ENCODE measurements at places on chromosomes 4 and X. TPM values are rescaled to one million over a fixed set of nuclear protein-coding genes. Genes with fewer than 3 reads are reported as not detected.
A peak's percentile ranks its signal among the peaks of the same experiment; 100 is the strongest.

DNA sequence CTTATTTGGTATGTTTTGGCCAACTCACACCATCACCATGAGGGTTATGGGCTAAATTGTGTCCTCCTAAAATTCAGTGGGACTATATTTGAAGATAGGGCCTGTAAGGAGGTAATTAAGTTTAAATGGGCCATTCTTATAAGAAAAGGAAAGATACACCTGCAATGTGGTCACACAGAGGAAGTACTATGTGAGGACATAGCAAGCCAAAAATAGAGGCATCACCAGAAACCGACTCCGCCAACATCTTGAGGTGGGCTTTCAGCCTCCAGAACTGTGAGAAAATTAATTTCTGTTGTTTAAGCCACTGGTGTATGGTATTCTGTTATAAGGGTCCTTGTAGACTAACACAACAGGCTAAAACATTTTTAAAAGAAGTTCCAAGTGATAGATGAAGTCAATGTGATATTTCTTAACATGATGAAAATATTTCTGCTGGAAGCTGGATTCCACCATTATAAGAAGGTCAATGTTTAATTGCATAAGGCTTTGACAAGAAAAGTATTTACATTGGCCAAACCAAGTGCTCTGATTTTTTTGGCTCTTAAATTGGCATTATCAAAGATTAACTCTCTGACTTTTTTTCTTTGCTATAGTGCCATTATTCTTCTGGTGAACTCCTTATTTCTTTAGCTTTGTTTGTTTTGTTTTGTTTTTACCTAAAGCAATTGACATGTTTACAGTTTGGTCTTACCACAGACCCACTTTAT is 540.9 kb downstream of the PPARGC1A start:
- DNase-seq: no peak

GRCh38 chrX:154696676-154697045 is 43.3 kb upstream of the CTAG2 start:
- DNase-seq: no peak

GRCh38 chr4:74038425-74039314 is at the start of gene CXCL3:
CXCL3 (minus strand) TSS chr4:74038689; CDS start chr4:74038611, 78 bp downstream.
- peak; percentile 78 for DNase-seq

GRCh38 chr4:15988222-15988621 is 25.2 kb upstream of the FGFBP2 start:
- no peak for DNase-seq

DNA sequence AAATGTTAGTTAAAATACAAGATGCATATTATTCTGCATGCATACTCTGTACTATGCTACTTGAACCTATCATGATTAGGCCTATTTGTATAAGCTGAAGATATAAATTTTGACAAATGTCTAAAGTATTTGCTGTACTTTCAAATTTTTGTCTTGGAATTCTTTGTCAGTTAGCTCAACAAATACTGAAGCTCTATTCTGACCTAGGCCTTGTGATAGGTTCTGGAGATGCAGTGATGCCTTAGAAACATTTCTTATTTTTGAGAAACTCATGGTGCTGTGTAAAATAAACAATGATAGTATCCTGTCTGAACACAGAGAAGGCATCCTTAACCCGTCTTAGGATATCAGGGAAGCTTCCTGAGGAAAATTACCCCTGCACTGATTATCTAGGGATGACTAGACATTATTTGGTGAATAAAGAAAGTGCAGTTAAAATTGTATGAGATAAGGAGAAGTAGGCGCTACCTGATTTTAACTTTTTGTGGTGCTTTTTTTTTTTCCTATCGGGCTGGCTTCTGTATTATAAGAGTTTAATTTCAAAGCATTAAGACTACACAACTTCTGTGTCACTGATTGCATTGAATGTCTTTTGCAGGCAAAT is 43.4 kb downstream of the MOB1B start:
- no peak for DNase-seq

DNA sequence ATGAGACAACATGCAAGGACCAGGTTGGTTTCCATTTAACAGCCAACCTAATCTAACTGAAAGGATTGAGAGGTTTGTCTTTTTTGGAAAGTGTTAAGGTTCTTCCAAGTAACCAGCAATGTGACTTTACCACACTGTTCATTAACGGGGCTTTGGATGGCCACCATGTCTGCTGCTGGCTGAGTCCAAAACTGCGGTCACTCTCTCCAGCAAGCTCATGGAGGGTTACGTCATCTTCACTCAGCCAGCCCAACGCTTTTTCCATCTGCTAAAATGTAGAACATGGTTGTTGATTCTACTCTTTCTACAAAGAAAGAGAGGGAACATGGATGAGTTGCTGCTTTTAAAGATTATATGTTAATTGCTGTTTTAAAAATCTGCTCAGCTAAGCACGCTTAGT is 11.0 kb downstream of the PKD2 start:
- no peak for DNase-seq

GRCh38 chr4:121455285-121455684 is 74.5 kb upstream of the QRFPR start:
- no peak for DNase-seq

GRCh38 chr4:86122404-86122803 is 237.4 kb downstream of the MAPK10 start:
- DNase-seq: no peak

Gene TKTL2
- total RNA-seq: not detected

- DNase-seq: peak; percentile 90
These were observed 2.2 kb downstream of the ATP8A1 start for GRCh38 chr4:42654631-42655268.

DNA sequence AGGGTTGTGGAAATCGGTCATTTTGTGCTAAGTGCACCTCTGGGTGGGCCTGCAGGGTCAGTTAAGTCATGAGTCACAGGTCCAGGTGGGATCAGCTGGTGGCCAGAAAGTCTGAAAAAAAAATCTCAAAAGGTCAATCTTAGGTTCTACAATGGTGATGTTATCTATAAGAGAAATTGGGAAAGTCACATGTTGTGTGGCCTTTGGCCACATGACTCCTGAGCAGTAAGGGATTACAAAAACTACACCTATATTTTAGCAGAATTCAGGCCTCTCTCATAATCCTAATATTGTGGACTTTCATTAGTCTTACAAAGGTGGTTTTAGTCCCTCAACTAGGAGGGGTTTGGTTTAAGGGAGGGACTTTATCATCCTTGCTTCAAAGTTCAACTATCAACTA is 59.1 kb downstream of the UCHL1 start:
- no peak for DNase-seq

DNA sequence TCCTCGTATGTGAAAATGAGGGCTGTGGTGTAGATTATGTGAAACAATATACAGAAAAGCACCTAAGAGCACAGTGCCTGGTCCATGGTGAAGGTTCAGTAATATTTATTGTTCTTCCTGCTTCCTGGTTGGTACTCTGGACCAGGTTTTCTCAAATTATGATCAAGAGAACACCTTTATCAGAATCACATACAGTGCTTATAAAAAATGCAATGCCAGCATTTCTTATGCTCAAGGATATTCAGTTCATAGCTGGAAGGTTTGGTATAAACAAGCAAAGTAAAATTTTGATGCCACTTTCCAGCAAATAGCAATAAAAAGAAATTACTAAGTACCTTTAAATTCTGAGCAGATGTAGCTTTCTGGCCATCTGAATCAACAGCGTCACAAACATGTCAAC is 1412.4 kb downstream of the RPA4 start:
- no peak for DNase-seq

DNA sequence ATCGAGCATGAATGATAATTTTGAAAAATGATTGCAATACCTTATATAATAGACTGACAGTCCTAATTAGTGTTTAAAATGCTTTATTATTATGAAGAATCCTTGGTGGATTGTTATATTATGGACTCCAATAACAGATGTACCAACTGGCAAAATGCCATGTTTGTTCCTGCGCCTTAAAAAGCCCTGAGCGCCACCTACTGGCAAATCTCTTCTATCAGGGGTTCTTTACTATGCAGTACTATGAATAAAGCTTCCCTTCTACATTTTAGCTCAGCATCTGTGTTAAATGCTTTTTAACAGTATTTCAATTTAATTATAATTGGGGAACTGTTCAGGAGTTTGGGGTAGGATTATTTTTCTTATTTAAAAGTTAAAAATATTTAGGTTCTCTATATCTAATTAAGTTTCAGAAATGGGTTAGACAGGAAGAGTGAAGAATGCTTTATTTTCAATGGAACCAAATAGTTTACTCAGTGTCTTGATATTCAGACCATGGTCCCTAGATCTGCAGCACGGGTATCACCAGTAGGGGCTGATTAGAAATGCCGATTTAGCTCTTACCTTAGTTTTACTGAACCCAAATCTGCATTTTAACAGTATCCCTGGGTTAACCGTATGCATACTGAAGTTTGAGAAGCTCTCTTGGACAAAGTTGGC is 20.0 kb downstream of the CFAP97 start:
- DNase-seq: peak; percentile 89

- no peak for DNase-seq
These were observed at the start of gene SPP1 for GRCh38 chr4:87975466-87975865. SPP1 (plus strand) TSS chr4:87975714; CDS start chr4:87976896, 1,182 bp downstream.

- DNase-seq: peak; percentile 79
These were observed 27.7 kb downstream of the CD38 start for GRCh38 chr4:15805583-15806517.

Gene AP1S2
- total RNA-seq: 28.2 TPM

Gene MGST2
- total RNA-seq: 39.0 TPM

DNA sequence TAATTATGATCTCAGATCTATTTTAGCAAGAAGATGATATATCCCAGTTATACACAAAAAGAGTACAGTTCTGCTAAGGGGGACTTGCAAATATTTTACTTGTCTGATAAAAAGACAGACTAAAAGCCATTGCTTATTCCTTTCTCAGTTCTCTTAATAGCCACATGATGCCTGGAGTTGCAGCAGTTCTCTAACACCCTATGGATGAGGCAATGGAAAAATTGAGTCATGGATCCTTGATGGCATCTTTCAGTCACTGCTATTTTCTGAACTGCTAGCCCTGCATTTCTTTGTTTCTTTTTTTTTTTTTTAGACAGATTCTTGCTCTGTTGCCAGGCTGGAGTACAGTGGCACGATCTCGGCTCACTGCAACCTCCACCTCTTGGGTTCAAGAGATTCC is 1956.7 kb downstream of the C4orf33 start:
- no peak for DNase-seq

DNA sequence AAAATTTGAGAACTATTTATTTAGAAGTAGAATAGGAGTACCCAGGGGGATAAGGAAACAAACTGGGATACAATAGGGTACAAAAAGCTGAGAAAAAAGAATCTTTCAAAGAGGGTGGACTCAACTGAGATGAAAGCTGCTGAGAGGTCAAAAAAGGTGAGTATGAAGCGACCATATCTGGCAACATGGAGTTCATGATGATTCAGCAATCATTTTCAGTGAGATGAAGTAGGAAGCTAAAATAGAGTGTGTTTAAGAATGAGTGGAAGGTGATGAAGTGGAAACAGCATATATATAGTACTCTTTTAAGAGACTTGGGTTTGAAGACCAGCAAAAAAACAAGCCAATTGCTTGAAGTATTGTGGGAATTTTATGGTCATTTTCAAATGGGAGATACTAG is 72.0 kb upstream of the IL13RA2 start:
- no peak for DNase-seq

DNA sequence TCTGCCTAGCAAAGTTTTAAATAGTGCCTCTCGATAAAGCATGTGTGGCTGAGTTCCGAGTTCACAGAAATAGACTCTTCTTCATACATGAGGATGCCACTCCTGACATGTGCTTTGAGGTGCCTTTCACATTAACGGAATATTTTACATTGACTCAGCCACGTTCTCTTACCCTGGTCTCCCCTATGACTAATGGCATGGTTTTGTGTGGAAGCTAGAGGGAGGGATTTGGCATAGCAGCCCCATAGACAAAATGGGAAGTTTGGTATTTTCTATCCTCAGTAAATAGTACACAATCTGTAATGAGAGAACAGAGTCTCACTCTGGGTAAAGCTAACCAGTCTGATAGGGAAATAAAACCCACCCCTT is 68.9 kb downstream of the PCDH19 start:
- DNase-seq: no peak

- no peak for DNase-seq
These were observed 924.3 kb upstream of the DIAPH2 start for GRCh38 chrX:95760356-95760755.

- DNase-seq: no peak
These were observed 16.2 kb upstream of the TSPAN5 start for GRCh38 chr4:98674404-98675173.

DNA sequence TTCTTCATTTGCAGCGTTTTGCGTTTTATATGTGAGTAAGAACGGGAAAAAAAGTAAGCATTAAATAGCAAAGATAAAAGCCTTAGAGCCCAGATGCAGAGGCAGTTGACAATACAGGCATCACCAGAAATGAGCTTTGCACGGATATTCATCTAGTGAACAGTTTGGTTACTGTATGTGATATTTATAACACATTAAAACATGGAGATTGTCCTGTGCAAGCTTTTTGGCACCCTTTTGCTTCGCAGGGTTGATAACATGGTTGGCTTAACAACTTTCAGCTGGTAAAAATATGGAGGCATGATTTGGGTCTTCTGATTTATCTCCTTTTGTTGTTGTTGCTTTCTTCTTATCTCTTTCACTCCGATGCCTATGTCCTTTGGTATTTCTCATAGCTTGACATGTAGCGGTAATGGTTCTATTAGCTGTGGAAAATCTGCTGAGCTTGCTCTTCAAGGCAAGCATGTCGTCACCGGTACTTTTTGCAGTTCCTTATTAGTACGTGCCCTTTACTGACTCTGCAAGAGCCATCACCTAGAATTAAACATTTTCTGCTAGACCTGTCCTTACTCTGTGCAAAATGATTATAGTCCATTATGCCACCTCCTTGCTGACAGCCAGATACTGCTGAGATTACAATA is 102.9 kb downstream of the PCDH7 start:
- DNase-seq: no peak

DNA sequence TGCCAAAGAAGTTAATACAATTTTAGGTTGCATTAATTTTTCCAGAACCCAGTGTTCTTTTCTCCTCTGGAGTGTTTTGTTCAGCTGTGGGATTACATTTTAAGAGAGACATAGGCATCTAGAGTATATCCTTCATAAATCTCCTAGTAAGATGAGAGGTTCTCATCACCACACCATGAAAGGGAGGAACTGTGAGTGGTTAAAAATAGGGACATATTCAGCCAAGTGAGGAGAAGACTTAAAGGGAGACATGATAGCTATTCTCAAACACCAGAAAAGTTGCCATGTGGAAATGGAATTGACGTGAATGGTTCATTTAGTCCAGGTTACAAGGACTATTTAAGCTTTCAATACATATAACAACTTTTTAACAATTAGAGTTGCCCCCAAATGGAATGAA is 6.5 kb upstream of the MRPL1 start:
- DNase-seq: no peak

Gene HTT
- 36.3 TPM for total RNA-seq

DNA sequence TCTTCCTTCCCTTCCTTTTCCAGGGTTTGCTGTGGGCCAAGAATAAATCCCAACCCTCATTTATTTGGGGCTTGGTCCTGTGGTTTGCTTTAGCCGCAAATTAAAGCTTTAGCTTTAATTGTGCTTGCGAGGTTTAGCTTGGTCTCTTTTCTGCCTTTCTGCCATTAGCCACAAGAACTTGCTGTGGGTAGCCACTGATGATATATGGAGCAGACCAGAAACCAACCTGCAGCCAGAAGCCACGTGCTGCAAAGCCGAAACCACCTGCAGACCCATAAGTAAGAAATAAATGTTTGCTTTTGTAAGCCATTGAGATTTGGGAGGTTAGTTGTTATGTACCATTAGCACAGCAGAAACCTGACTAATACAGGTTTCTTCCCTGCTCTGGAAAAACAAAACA is 89.8 kb upstream of the S100G start:
- no peak for DNase-seq

- DNase-seq: no peak
These were observed 4.2 kb upstream of the EFNB1 start for GRCh38 chrX:68824565-68825125.

Gene CLDN34
- 0.66 TPM for total RNA-seq

Gene NLRP2B
- total RNA-seq: not detected

Gene CENPE
- total RNA-seq: 17.3 TPM

Data from PC-3 (cell line).